GM12864 (cell line): ENCODE measurements at places on chromosomes 7 and 10.

- no peak for DNase-seq
Measured at GRCh38 chr7:139731802-139732470, 45.9 kb downstream of the HIPK2 start.

DNA sequence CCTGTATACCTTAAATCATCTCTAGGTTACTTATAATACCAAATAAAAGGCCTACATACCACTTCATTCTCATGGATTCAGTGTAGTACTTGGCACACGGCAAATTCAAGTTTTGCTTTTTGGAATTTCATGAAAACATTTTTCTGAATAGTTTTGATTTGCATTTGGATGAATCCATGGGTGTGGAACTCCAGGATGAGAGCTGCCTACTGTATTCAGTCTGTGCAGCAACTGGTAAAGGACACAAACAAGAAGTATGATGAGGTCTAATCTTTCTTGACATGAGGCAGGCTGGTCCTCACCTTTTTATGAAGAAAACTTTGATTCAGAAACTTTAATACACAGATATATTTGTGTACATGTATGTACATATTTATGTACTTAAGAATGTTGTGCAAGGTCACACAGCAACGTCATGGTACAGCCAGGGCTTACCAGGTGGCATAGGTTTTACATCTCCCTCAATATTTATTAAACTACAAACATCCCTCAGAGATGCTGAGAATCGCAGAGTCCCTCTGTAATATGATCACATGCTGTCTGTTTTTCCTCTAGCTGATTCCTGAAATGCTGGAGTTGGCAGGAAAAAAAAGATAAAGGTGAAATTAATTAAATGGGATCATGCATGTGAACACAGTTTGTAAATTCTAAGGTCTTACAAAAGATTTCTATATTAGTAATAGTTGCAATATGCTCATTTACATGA, 239.6 kb downstream of the PRKG1 start:
- no peak for DNase-seq

DNA sequence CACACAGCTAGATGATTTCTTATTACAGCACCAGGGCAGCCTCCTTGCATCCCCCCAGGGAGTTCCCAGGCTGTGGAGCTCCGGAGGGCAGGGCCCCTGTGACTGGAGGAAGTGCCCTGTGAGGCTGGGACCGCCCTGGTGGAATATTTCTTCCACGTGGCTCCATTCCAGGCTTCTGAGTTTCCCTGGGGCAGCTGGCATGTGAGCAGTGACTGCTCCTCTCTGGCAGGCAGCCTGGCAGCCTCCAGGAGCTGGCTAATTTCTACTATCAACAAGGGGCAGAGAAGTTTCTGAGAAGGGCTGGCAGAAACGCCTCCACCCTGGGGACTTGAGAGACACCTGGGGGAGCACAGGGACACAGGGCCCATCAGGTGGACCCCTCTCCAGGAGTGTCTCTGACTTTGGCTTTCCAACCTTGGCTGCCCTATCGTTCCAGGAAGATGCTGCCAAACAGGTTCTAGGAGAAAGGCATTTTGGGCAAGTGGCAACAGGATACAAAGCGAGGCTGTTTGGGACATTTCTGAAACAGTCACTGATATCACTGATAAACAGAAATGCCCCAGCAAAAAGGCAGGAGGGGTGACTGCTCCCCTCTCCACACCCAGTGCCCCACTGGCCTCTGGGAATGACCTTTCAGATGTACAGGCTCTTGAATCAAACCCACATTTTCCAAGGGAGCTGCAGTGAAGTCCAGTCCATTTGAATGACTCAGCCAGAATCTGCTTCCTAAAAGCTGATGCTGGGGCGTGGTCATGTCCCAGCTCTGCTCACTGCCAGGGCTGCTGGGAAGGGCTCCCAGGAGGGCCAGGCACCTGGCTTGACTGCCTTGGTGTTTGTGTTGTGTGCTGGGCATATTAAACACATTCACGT, 16.1 kb downstream of the MYOF start:
- DNase-seq = no peak

GRCh38 chr7:18153183-18153748, 125.6 kb upstream of the PRPS1L1 start:
- no peak for DNase-seq

DNA sequence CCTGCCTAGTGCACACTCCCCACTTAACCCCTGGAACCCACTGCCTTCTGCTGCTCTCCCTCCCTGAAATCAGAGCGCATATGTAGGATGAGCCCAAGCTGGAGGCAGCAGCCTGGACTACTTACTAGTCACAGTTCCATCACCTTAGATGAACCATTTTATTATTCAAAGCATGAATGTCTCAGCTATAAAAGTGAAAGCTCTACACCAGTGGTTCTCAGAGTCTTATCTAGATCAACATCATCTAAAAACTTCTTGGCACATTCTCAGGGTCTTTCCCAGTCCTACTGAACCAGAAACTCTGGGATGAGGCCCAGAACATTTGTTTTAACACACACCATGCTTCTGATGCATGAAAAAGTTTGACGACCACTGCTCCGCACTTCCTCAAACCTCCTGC, 100.3 kb upstream of the ANK3 start:
- DNase-seq = no peak
